Muscle of back (tissue), 13 donors: ENCODE measurements at places on chromosomes 13 and 19. TPM values are rescaled to one million over a fixed set of nuclear protein-coding genes. Genes with fewer than 3 reads are reported as not detected.

The RXFP2 gene
- polyA plus RNA-seq: not detected

The ANKRD24 gene
- polyA plus RNA-seq: 0.41 TPM

The ZNF845 gene
- 4.3 TPM for polyA plus RNA-seq

GRCh38 chr13:99721606-99722337 lies 220.5 kb downstream of the TM9SF2 start:
- DNase-seq: no peak

The SPACA4 gene
- polyA plus RNA-seq: not detected

- DNase-seq: no peak
These were observed 74.4 kb downstream of the FOXO1 start for GRCh38 chr13:40592035-40592434.

DNA sequence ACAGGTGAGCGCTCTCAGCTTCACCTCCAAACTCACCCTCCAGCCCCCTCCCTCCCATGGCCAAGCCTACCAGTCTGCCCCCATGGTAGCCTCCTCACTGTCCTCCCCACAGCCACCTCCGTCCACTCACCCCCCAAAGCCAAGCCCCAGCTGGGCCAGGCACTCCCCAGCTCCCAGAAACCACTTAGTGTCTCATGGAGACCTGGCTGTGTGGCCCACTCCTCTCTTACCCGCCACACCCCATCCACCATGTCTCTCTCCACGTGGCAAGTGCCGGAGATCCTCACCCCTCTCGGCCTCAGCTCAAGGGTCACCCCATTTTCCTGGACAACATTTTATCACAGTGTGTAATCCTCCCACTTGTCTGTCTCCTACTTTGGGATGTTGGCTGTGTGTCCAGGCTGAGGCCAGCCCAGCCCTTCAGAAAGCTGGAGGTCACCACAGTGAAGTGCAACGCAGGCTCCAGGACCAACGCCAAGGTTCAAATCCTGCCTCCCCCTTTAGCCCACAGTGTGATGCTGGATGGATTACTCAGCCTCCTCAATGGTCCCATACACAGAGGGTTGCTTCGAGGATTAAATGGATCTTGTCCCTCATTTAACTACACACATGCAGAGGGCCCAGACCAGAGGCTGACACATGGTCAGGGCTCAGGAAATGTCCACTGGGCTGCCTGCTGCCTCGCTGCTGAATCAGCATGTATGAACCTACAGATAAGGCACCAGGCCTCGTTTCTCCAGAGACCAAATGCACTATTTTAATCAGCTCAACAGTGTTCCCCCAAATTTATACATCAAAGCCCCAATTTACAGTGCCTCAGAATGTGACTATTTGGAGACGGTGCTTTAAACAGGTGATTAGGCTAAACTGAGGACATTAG lies 71.3 kb downstream of the CEBPG start:
- no peak for DNase-seq

The ADM5 gene
- polyA plus RNA-seq: 1.2 TPM

The CCDC169 gene
- polyA plus RNA-seq: 4.3 TPM

GRCh38 chr19:51020988-51021651 lies 1.6 kb upstream of the KLK10 start:
- DNase-seq: peak; percentile 14

DNA sequence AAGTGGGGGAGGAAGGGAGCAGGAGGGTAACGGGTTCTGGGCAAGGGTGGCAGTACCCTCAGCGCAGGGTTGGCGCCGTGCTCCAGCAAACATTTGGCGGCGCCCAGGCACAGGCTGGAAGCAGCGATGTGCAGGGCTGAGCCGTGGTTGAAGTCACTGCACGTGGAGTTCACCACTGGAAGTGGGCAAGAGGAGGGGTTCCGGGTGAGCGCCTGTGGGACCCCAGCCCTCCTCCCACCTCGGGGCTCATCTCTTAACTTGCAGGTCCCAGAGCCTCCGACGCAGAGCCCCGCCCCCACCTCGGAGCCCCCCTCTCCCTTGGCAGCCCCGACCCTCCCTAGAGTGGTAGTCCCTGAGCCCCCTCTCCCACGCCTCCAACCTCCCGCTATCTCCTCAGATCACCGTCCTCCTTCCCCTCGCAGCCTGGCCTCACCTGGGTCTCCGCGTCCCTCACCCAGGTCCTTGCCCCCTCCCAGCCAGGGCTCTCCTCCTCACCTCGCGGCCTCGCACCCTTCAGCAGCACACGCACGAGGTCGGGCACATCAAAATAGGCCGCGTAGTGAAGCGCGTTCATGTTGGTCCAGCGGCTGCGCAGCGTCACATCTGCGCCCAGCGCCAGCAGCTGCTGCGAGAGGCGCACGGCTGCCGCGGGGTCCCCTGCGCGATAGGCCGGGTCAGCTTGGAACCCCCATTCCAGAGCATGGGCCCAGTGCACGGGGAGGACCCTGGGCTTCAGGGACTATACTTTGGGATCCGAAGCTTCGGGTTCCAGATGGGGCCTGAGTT lies 6.4 kb downstream of the CLIP3 start:
- no peak for DNase-seq

- peak; percentile 28 for DNase-seq
These were observed 76.0 kb downstream of the CAB39L start for GRCh38 chr13:49367640-49368422.

DNA sequence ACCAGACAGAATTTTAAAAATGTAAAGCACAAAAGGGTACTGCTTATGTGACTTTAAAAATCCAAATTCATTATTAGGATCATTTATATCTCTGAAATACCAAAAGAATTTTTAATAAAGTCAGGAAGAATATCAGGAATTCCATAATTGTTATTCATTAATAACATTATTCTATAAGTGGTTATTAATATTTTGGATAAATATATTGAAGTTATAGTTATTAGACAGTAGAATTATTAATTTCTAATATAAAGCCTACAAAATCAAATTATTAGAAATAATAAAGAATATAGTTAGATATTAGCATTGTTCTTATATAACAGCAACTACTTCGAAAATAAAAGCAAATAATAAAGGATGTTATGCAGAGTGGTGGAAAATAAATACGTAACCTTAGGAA lies 105.8 kb downstream of the GPC5 start:
- no peak for DNase-seq

The TMPRSS9 gene
- polyA plus RNA-seq: 0.43 TPM

The NRTN gene
- polyA plus RNA-seq: 0.26 TPM

- no peak for DNase-seq
These were observed at the start of gene HPN for GRCh38 chr19:35041548-35042055. Gene HPN, plus strand, starts transcription at chr19:35041721. Its CDS starts 786 bp downstream, at chr19:35042507.

The C19orf67 gene
- not detected for polyA plus RNA-seq

The ZNF497 gene
- 2.2 TPM for polyA plus RNA-seq

The DMKN gene
- 1.6 TPM for polyA plus RNA-seq

The LYL1 gene
- polyA plus RNA-seq: 5.8 TPM

DNA sequence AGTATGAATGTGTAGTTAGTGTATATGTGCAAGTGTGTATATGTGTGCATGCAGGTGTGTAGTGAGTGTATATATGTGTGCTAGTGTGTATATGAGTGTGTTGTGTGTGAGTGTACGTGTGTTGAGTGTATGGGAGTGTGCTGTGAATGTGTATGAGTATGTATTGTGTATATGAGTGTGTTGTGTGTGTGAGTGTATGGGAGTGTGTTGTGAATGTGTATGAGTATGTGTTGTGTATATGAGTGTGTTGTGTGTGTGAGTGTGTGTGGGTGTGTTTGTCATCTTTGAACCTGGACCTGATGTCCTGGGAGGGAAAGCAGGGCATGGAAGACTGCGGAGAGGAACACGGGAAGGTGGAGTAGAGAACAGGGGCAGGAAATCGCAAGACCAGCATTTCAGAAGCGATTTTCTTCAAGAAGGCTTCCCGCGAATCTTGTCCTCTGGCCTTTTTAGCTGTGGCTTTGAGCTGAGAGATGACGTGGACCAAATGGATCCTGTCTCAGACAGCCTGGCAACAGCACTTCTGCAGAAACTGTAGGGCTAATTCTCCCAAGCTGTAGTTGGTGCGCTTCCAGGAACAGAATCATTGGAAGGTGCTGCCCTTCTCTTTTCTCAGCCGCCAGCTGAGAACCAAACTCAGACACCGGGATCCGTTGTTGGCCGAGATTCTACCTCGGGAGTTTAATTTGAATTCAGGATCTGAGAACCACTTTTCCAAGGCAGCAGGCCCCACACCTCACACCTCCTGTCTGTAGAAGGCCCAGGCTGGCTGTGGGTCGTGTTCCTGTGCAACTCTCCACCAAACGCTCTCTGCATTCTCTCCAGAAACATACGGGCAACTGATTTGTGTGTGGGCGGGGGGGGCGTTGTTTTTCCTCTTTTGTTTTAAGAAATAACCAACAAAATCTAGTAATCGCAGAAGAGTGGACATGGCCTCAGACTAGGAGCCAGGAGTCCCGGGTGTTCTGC lies 94.7 kb upstream of the RAP2A start:
- peak; percentile 70 for DNase-seq

DNA sequence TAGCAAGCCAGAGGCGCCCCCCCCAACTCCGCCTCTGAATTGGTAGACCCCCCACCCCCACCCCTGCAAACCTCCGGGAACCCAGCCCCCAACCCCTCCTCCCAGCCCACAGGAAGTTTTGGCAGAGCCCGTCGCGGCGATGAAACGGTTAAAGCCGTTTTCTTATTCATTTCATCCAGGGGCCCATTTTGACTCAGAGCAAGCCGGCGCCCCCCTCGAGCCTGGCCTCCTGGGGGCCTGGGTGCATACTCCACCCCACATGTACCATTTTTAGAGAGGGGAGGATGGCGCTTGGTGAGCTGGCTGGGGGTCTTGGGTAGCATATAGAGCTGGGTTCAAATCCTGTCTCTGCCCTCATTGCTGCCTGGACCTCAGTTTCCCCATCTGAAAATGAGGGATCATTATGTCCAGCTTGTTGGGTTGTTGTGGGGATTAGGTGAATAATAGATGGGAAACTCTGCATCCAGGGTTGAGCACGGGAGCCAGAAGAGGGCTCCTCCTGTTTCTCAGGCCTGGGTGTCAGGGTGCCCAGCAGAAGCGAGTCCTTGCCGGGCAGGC lies 7.9 kb upstream of the JUNB start:
- DNase-seq: no peak

The LHB gene
- polyA plus RNA-seq: not detected

- no peak for DNase-seq
These were observed 48.6 kb downstream of the LHFPL6 start for GRCh38 chr13:39554371-39554770.

The TMEM145 gene
- 0.21 TPM for polyA plus RNA-seq

The OLFM2 gene
- 36.0 TPM for polyA plus RNA-seq

DNA sequence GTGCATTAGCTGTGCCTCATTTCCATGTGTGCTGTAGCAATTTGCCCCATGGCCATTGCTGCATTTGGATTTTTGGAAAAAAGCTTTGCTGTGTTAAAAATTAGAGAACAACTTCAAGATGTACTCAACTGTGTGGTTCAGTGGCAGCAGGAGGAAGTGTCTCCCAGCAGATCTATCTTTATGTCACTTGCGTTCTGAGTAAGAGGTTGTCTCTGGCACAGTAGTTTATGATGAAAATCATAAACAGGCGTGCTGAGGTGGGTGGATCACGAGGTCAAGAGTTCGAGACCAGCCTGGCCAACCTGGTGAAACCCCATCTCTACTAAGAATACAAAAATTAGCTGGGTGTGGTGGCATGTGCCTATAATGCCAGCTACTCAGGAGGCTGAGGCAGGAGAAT lies 29.0 kb upstream of the RNF17 start:
- DNase-seq: no peak
